ENCODE measurements at places on chromosomes 11 and 22.

GRCh38 chr11:44759743-44760476 lies 33.1 kb downstream of the TSPAN18 start:
- no peak for DNase-seq

DNA sequence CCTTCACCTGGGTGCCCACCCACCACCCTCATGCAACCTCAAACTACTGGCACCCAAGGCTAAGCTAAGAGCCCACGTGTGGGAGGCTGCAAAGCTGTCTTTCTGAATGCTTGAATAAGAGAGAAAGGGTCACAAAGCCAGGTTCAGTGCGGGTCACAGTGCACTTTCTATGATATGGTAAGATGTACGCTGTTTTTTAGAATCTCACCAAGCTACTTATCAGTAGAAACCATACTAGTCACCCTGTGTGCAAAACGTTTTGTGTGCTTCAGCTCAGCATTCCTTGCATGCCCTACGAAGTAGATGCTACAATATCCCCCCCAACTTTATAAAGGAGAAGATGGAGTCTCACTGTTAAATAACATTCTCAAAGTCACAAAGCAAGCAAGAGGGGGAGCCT lies 14.9 kb downstream of the P2RX3 start:
- no peak for DNase-seq

DNA sequence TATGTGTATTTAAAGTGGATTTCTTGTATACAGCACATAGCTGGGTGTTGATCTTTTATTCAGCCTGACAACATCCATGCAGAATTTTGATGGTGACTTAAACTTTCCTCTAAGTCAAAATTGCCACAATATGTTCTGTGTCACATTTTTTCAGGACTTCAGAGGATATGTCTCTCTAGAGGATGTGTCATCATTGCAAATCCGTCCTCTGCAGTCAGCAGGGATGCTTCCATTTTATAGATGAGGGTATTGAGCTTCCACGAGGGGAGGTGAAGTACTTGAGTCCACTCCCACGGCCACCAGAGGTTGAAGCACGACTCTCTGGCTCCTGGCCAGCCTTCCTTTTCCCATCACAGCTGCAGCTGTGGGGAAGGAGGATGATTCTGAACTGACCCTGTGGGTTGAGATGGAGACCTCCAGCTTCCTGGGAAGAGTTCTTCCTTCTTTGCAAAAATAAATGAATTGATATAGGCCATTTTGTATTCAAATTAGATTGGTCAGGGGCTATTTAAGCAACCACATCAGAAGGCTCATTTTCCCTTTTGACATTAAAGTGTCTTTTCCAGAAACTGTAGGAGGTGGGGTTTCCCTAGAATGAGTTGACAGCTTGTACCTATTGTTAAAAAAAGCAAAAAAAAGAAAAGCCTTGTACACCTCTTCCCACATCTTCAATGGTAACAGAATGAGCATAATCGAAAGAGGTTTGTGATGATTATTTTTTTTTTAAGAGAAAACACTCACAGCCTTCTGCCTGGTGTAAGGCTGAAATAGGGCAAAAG lies 55.2 kb upstream of the MYEOV start:
- no peak for DNase-seq

DNA sequence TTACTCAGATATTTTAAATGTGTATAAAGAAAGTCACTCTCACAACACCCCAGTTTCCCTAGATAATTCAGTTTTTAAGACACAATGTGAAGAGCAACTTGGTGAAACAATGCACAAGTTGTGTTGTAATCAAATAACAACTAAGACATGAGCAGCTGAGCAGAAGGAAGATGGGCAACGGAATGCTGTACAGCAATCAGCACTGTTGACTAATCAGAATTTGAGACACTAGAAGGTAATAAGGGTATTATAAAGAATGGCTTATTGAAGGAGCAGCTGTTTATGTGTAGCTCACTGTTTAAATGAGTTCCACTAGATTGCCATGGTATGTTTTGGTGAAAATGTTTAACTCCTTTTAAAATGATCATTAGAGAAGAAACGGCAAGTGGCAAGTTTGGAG lies 60.1 kb downstream of the SOX6 start:
- no peak for DNase-seq
